NCI-H2081 treated with DMSO at 0.1 percent for 48 hours (cell line): ENCODE measurements at places on chromosomes 13 and 19.

GRCh38 chr19:54928299-54928698, 19.0 kb downstream of the NLRP7 start:
- no peak for DNase-seq

DNA sequence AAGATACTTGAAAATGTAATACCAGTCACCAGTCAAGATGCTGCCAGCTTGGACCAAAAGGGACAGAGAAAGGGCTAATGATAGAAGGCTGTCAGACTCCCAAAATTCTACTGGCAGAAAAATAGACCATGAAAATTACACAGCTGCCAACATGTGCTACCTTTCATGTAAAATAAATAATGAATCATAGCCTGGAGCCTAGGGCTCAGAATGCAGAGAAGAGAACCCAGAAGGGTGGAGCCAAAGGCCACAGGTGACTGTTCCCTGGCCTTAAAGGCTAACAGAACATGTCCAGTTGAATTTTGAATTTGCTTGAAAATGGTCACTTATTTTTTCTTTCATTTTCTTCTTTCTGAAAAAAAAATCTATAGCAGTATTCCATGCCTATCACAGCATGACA, 1827.0 kb upstream of the MIR17HG start:
- DNase-seq: no peak

DNA sequence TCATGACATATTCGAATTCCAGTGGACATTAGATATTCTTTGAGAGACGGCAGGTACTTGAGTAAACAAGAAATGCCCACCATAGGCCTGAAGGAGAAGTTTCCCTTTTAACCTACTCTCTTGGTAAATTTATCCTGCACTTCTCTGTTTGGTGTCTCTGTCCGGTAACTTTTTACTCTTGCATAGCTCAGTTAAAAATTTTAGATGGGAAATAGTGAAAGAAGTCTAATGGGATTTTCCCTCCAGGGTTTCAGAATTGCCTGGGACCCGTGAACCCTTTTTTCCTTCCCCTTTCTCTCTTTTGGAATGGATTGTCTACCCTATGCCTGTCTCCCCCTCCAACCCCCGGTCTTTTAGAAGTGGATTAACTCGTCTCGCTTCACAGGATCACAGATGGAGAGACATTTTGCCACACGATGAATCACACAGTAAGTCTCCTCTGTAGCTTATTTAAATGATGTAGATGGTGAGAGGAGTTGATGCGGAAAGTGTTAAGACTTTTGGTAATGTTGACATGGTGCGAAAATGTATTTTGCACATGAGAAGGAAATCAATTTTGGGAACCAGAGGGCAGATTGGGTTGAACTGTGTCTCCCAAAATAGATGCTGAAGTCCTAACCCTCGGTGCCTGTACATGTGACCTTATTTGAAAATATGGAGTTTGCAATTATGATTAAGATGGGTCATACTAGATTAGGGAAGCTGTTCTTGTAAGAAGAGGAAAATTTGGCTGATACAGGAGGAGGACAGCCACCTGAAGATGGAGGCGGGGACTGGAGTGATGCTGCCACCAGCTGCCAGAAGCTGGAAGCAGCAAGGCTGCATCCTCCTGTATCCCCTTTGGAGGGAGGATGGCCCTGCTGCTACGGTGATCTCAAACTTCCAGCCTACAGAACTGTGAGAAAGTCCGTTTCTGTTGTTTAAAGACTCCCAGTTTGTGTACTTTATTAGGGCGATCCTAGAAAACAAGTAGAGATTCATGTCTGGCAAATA, 711 bp upstream of the MIPEP start:
- DNase-seq: no peak

DNA sequence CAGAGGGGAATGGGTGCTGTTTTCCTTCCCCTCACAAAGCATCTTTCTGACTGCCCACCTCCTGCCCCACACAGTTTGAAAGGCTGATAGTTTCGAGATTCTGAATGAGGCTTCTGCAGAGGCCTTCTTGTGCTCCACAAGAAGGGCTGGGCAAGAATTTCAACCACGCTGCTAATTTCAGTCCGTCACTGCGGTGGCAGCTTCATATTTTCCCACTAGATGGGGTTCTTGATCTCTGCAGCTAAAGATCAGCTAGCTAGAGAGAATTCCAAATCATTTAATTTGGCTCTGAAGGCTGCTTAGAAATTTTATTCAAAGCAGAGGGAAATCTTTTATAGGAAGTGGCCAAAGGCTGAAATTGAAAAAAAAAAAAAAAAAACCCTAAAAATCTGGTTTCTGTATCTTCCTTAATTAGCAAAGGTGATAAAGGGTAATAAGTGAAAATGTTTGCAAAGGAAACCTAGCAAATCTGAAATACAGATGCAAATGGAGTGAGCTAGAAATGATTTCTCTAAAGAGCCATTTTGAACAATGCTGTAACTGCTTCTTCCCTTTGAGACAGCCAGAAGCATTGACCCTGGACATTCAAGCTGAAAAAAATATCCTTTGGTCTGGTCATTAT, 38.0 kb upstream of the C13orf42 start:
- DNase-seq: no peak

- no peak for DNase-seq
Measured at GRCh38 chr13:34217343-34218025, 399.5 kb downstream of the RFC3 start.

DNA sequence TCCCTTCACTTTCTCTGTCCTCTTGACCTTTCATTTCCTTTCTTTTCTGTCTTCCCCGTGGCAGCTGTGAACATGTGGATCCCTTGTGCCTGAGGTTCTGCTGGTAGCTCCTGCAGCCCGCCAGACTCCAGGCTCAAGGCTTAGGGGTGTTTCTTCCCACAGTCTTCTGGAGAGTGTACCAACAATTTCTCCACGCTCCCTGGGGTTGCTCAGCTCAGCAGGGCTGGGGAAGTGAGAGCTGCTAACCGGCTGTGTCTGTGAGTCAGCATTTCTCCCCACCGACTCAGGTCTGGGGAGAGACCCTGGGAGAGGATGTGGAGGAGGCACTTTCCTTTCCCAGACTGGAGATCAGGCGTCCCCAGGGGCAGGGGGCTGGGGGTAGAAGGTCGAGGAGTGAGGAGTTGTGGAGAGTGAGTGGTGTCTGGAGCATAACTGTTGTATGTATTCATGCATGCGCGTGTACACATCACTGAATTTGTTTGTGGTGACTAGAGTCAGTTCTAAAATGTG, 193.6 kb downstream of the KCNRG start:
- no peak for DNase-seq

DNA sequence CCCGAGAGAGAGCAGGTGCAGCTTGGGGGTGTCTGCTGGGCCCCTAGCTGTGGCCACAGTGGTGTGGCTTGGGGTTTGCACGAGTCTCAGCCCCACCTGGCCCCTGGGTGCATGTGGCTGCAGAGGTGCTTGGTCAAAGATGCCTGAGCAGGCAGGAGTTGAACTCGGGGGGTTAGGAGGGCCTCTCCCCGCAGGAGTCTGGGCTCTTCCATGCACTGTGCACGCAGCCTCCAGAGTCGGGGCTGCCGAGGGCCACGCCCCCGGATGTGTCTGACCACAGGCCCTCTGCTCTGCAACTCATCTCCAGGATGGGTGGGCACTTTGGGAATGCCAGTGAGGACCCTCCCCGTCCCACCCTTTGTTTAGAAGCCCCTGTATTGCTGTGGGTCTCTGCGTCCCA, 91.5 kb upstream of the MCF2L start:
- no peak for DNase-seq

DNA sequence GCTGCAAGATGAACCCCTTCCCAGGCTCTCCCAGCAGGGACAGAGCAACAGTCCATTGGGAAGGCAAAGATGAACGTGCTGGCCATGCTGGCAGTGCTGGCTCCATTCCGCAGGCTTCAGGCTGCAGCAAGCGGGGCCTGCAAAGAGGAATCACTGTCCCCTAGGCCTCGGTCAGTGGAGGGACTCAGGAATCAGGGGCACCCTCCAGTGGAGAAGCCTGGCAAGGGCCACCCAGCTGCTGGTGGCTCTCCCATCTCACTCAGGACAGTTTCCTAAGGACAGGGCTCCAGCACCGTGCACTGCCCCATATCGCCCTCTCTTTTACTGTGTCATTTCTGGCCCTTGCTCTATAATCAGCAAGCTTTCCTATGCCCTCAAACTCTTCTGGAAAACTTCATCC, 498.6 kb downstream of the EFNB2 start:
- no peak for DNase-seq

- DNase-seq: no peak
Measured at GRCh38 chr19:46173886-46174480, 25.9 kb downstream of the IGFL2 start.

DNA sequence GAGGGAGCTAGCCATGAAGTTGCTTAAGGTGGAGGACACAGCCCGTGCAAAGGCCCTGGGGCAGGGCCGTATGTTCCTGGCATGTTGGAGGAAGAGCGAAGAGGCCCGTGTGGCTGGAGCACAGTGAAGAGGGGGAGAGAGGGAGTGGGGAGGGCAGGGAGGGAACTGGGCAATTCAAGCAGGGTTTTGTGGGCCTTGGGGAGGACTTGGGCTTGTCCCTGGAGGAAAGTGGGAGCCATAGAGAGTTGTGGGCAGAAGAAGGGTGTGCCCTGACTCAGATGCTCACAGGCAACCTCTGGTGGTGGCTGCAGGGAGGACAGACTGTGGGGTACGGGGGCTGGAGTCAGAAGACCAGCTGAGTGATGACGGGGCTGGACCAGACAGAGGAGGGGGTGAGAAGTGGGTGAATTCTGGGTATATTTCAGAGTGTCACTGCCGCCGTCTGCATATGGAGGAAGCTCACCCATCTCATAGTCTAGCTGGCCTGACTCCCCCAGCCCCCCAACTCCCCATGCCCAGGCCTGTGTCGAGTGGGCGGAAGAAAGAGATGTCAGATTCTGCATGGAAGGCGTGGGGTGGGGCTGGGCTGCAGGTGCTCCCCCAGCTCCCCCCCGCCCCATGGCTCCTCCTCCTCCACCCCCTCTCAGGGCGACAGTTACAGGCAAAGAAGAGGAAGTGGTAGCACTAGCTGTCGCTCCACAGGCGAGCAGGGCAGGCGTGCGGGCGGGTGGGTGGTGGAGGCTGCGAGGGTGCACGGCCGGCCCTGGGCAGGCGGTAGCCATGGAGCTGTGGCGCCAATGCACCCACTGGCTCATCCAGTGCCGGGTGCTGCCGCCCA, at the start of gene VAV1:
Gene VAV1 (plus strand): TSS at position 681 of the 838 bp plus-strand sequence. CDS start 100 bp downstream, at position 781.
- no peak for DNase-seq

DNA sequence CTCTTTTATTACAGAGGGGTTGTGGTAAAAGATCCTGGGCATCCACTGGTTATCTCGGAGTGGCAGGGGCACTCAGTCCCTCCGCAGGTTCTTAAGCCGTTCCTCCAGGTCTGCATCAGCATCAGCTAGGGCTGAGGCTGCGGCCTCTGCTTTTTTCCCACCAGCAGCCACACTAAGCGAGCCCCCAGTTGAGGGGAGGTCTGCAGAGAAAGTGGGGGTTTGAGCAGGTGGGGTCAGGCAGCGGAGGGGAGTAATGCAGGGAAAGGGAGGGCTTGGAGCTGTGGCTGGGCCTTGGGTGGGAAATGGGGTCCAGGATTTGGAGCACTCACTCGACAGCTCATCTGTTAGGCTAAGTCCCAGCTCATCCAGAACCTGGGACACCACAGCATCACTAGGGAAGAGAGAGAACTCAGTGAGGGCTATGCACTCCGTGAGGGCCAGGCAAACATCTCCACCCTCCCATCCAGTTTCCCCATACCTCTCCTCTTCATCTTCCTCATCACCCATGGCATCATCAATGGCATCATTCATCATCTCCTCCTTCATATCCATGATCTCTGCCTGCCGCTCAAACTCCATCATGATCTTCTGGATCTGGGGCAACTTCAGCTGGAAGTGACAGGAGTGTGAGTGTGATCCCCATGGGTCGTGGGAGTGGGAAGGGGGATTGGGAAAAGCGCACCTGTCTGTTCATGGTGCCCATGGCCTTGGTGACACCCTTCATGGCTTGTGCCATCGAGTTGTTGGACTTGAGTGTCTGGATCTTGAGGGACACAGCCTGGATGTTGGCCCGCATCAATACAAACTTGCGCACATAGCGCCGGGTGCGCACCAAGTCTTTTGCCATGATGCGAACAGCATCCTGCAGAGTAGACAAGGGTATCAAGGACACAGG, 3.1 kb downstream of the CHMP2A start:
- no peak for DNase-seq

- DNase-seq: no peak
Measured at GRCh38 chr19:13972368-13973155, 20.3 kb downstream of the DCAF15 start.

DNA sequence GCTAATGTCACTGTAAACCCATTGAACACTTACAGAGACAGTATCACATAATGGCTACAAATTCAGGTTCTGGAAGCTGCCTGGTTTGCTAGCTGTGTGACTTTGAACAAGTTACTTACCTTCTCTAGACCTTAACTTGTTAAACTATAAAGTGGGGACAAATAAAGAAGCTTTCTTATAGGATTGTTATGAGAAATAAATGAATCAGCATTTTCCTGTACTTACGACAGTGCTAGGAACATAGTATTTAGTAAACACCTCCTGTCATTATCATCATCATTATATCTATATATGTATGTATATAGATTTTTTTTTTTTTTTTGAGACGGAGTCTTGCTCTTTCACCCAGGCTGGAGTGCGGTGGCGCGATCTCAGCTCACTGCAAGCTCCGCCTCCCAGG, 54.9 kb downstream of the CDK8 start:
- no peak for DNase-seq

DNA sequence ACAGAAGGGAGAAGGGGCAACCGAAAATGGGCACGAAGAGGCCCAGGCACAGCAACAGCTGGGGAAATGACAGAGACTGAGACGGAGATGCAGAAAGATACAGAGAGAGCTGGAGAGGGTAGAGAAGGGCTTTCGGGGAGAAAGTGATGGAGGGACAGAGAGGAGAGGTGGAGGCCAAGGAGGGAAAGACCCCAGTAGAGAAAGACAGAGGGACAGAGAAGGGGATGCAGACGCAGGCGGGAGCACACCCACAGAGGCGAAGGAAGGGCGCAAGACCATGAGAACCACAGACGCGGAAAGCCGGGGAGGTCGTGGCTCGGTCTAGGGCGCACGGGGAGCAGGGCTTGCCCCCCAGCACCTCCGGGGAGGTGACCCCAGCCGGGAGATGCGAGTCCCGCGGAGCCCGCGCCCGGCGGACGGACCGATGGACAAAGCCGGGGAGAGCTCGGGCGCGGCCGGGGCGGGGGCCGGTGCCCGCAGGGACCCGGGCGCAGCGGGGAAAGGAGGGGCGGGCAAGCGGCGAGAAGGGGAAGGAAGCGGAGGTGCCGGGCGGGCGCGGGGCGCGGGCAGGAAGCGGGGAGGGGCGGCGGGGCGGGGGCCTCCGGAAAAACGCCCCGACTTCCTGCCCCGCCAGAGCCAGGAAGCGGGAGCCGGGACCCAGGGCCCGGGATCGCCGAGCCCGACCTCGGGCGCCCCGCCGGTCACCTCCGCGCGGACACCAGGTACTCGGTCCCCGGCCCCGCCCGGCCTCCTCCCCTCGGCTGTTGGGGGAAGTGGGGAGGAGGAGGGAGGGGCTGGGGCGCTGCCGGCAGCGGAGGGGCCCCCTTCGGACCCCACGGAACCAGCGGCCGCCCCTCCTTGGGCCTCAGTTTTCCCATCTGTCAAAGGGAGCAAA, at the start of gene ARHGEF1:
Gene ARHGEF1 (plus strand): TSS at position 617 of the 895 bp plus-strand sequence. CDS start 4,899 bp downstream, outside the sequence.
- DNase-seq: no peak
